SW 1271 (cell line): ENCODE measurements at places on chromosomes 1 and 21.

- DNase-seq, result no peak
Measured at GRCh38 chr1:7172804-7173203, 387.6 kb downstream of the CAMTA1 start.

DNA sequence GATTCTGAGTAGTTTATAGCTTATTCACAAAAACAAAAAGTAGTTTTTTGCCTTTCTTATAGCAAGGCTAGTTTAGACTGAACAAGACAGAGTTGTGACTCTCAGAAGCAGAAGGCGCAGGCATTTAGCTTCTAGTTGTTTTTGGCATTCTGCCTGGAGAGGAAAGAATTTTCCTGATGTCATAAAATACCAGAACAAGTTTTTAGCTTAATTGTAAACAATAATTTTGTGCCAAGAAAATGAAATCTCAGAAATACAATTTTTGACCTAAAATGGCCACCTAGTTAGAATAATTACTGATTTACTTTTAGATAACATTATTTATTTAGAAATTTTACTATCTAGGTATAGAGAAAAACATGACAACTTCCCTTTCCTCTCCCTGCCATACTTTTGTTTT lies 1.0 kb downstream of the DNAJB4 start:
- DNase-seq, result no peak

DNA sequence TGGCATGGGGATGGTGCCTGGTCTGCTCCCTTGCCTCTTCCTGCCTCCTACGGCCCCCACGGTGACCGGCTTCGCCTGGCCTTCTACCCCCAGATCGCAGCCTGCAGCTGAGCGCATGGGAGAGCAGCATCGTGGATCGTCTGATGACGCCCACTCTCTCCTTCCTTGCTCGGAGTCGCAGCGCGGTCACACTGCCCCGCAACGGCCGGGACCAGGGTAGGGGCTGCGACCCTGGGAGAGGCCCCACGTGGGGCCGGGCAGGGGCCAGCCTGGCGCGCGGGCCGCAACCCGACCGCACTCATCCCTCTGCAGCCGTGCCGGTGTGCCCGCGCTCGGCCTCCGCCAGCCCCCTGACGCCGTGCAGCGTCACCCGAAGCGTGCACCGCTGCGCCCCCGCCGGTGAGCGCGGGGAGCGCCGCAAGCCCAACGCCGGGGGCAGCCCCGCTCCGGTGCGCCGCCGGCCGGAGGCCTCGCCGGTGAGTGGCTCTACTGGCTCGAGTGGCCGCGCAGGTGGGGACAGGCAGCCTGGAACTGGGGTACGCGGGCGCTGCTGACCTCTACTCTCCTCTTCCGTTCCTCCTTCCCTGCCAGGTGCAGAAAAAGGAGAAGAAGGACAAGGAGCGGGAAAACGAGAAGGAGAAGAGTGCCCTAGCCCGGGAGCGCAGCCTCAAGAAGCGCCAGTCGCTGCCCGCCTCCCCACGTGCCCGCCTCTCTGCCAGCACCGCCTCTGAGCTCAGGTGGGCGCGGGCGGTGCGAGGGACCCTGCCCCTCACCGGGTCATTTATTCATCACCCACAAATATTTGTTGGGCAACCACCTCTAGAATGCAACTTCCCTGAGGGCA lies 20.4 kb downstream of the MAP7D1 start:
- DNase-seq, result no peak

DNA sequence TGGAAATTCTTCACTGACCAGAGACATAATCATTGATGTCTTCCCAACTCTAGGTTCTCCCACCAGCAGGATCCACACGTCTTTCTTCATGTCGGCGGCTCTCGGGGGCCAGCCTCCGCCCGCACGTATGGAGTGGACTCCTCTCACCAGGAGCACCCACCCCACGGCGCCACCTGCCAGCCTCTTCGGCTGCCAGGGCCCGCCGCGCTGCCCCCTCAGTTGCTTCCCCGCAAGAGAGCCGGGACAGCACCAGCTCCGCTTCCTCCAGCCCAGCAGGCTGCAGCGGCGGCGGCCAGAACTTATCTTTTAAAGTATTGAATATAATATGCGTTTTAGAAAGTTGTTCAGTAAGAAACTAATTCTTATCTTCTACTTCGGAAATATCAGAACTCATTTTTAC lies 273.5 kb downstream of the LIPI start:
- DNase-seq, result no peak

GRCh38 chr1:114124644-114125043 lies 29.0 kb downstream of the SYT6 start:
- DNase-seq, result no peak

- no peak for DNase-seq
Measured at GRCh38 chr1:112006416-112007025, 17.1 kb upstream of the KCND3 start.

GRCh38 chr1:150092180-150092791 lies 24.7 kb downstream of the VPS45 start:
- no peak for DNase-seq

DNA sequence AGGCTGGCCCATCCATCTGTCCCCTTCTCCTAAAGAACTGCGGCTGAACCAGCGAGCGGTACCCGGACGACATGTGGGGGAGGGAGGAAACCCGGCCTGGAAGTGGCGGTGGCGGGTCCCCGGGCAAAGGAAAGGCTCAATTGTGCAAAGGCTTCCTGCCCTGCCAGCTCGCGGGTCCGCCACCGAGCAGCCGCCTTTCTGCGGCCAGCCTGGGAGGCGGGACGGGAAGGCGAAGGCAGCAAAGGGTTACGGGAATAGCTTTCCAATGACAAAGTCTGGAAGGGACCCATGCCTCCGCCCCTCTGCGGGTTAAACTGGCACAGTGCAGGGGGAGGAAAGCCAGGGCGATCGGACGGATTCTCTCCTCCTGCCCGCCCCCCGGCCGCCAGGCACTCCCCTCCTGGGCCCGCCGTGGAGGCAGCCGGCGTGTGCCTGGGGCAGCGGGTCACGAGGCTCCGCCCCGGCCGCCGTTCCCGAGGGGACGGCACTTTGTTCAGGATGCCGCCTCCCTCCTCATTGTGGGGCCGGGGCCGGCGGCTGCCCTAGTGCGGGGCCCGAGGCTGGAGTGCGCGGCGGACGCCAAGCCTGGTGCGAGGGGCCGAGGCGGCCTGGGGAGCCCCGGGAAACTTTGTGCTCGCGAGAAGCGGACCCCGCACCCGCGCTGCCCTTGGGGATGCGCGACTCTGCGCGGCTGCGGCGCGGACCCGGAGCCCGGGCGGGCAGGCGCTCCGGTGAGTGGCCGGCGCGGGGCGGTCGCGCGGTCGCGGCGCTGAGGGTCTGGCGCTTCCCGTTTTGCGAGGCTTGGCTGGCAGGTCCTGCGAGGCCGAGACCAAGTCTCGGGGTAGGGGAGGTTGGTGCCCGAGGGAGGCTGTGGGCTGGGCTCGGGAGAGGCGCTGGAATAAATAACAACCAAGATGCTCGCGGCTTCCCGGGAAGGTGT lies at the start of gene NAV1:
Gene NAV1 (plus strand): TSS at position 516 of the 940 bp plus-strand sequence. CDS start 83,758 bp downstream, outside the sequence.
- peak; percentile 30 for DNase-seq

- no peak for DNase-seq
Measured at GRCh38 chr1:154502066-154502743, at the start of the genes SHE and TDRD10. SHE (minus strand) TSS chr1:154502412; CDS start chr1:154502026, 386 bp downstream. TDRD10 (plus strand) TSS chr1:154502219; CDS start chr1:154506904, 4,685 bp downstream.

- no peak for DNase-seq
Measured at GRCh38 chr1:31855038-31855845, 39.4 kb upstream of the SPOCD1 start.

- DNase-seq, result no peak
Measured at GRCh38 chr1:151309811-151310323, 17.3 kb downstream of the PI4KB start.

GRCh38 chr1:199170711-199171110 lies 531.9 kb downstream of the PTPRC start:
- DNase-seq, result no peak

- DNase-seq, result no peak
Measured at GRCh38 chr1:210989905-210990304, 144.0 kb downstream of the KCNH1 start.

- DNase-seq, result no peak
Measured at GRCh38 chr1:79815115-79815514, 808.6 kb upstream of the ADGRL4 start.

GRCh38 chr1:216686860-216687766 lies 36.1 kb downstream of the ESRRG start:
- DNase-seq, result no peak
